ENCODE measurements at places on chromosomes 3 and 15.

DNA sequence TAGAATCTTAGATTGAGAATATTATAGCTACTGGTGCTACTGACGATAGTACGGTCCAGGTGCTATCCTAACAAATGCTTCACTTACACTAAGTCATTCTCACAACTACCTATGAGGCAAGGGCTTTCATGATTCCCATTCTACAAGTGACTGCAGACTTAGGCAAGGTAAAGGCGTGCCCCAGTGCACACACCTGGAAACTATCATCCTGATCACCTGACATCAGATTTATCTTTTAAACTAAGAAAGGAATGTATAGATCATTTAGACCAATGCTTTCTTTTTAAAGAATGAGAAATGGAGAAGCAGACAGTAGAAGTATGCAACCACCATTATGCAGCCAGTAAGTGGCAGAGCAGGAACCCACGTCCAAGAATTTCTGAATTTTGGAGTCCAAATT lies 59.2 kb upstream of the LRRN1 start:
- DNase-seq: no peak

DNA sequence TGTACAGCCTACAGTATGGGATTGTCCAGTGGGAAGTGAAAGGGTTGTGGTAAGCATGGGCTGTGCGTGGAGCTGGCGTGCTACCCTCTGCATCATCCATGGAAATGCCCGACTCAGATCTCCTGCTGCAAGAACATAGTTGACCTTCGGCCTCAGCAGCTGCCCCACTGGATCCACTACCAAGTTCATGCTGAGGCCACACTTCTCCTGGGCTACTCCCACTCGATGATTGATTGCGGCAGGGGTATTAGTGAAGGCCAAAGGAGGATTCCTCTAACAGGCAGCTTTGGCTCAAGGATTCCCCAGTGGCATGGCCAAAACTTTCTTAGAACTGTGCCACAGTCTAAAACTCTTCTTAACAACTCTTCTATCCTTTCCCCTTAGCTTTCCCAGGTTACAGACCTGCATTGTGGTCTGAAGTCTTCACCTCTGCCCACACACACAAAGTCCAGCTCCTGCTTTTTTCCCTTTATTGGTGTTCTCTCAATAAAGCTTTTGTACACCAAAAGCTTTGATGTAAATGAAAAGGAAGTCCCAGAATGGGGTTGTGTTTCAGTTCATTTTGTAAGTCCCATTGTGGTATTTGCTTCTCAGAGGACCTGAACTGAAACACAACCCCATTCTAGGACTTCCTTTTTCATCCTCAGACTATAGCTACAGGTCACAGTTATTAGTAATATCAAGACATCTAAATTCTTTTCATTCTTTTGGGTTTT lies 4.9 kb upstream of the TBC1D5 start:
- DNase-seq: no peak

DNA sequence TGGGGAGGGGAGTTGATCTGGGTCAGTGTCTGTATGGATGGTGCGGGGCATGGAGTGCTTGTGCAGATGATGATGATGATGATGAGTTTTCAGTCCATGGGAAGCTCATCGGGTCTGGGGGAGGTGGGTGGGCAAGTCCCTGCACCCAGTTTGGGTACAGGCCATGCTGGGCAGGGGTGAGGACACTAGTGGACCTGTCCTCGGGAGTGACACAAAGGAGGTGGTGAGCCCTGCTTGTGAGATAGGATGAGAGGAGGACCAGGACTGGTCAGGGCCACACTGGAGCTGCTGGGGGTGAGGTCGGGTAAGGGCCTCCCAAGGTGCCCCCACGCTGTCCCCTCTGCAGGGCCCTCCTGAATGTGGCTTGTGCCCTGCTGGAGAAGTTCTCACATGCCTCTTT lies 177.9 kb downstream of the APBA2 start:
- DNase-seq: no peak

GRCh38 chr3:116386168-116386567 lies 59.1 kb downstream of the LSAMP start:
- no peak for DNase-seq

DNA sequence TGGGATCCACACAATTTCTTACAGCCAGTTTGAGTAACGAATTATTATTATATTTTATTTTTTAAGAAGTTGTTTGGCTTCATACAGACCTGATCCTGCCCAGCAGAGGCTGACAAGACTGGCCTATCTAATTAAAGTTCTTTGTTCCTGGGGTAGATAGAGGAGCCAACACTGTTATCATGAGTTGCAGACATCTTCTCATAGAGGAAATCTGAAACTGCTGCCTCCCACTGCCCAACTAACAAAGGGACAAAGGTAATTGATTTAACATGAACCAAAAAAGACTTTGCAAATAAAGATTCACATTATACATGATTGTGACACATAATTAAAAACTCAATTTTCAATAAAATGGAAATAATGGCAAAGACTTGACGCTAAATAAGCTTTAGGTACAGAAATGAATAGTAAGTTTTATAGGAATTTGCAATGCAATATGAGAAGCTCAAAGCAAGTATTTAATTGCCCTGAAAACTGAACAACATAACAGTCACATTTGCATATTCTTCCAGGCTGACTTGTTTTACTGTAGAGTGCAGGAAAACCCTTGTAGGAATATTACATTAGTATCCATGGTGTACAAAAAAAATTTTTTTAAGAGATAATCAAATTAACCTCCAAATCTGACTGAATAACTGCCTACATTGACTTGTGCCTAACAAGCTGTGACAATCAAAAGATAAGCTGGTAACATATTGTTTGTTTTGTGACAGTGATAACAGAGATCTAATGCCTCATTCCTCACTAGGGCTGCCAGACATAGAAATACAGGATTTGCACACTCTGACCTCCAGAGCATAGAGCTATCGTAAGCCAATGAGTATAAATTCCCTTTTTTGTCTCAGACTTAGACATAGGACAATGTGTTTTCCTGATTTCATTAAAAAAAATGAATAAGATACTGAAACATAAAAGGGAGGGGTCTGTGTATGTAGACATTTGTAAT lies 273.2 kb downstream of the MFSD1 start:
- DNase-seq: no peak

DNA sequence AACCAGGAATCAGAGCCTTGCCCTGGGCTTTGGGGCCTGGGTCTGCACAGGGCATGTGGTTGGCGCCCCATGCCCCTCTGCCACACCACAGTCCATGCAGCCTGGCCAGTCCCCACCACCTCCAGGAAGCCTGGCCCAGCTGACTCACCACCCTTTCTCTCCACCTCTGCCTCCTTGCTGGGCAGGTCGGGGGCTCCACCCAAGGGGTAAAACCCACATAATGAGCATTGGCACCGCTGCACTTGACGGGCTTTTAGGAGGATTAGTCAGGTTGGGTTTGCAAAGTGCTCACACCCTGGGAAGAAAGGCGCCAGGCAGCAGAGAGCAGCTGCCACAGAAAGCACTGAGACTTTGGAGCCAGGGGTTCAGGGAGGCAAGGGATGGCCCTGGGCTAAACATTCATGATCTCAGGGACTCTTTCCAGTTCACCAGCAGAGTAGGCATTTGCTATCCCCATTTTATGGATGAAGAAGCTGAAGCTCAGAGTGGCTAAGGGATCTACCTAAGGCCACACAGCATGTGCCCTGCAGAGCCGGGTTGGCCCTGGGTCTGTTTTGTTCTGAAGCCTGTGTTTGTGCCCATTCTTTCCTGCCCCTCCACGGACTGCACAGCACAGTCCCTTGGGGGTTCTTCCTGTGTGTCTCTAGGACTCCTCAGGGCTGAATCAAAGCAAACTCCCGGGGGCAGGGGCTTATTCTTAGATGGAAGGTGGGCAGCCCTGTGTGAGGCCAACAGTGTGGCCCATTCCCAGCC lies 113.4 kb downstream of the ETFA start:
- DNase-seq: no peak

- DNase-seq: no peak
Observed at GRCh38 chr3:76310667-76311066, 525.3 kb upstream of the ZNF717 start.

DNA sequence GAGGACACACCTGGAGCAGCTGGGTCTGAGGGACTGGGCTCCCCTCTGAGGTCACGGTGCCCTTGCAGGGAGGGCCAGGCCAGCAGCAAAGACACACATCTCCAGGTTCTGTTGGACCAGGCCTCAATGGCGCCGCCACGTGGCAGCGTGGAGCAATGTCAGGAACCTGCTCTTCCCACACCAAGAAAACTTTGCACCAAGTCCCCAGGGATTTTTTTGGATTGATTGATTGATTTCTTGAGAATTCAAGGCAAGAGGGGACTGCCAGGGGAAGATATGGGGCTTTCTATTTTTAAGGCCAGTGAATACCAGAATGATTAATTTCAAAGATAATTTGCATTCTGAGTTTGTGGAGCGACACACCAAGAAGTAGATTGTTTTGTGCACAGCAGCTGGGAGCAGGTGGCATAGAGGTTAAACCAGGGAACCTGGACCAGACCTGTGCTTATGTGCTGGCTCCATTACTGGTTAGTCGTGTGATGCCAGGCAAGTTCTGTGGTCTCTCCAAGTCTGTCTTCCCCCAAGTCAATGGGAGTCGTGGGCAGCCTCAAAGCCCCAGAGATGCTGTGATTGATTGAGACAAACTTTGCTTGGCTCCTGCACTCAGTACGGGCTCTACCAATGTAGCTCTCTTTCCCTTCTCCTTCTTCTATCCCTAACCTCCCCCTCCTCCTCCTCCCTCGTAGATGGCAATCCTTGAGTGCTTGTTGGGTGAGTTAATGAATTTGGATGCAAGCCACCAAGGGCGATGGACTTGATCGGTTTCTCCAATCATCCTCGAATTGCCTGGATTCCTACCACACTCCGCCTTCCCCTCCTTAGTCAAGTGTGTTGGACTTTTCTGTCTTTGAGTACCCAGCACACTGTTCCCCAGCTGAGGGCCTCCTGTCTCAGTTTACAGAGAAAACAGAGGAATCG lies 96.2 kb upstream of the TRPM1 start:
- DNase-seq: no peak

GRCh38 chr3:181007262-181007661 lies 17.7 kb upstream of the DNAJC19 start:
- DNase-seq: no peak

- DNase-seq: no peak
Observed at GRCh38 chr3:1197051-1197450, 104.2 kb downstream of the CNTN6 start.

DNA sequence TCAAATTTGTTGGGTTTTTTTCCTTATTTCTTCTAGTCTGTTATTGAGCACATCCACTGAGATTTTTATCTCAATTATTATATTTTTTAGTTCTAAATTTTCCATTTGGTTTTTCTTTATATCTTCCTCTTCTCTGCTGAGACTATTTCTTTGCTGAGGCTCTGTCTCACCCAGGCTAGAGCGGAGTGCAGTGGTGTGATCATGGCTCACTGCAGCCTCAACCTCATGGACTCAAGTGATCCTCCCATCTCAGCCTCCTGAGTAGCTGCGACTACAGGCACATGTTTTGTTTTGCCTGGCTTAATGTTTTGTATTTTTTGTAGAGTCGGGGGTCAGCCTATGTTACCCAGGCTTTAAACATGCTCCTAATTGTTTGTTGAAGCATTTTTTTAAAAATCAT lies 10.2 kb downstream of the CTDSPL start:
- no peak for DNase-seq
